RPMI7951 (cell line): ENCODE measurements at places on chromosomes 2 and 18. TPM values are rescaled to one million over a fixed set of nuclear protein-coding genes. Genes with fewer than 3 reads are reported as not detected.

GRCh38 chr18:25701821-25702220, 349.9 kb upstream of the ZNF521 start:
- DNase-seq = no peak

The MYO1B gene
- total RNA-seq = 173 and 185 TPM in 2 replicates

DNA sequence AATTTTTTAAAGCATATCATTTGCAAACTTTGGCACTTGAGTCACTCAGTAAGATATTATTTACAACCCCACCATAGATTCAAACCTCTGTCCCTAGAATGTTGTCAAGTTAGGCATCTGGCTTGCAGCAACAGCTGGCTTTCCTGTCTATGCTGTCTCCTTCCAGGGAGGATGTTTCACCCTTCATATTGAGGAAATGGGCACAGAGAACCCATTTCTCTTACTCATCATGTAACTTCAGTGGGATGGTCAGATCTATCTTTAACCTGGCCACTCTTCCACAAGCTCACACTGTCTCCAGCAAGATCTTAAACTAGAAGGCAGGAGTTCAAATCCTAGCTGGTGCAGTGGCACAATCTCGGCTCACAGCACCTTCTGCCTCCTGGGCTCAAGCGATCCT, 15.8 kb downstream of the LCT start:
- DNase-seq = no peak

GRCh38 chr2:234204480-234204879, 154.0 kb downstream of the SPP2 start:
- DNase-seq = no peak

DNA sequence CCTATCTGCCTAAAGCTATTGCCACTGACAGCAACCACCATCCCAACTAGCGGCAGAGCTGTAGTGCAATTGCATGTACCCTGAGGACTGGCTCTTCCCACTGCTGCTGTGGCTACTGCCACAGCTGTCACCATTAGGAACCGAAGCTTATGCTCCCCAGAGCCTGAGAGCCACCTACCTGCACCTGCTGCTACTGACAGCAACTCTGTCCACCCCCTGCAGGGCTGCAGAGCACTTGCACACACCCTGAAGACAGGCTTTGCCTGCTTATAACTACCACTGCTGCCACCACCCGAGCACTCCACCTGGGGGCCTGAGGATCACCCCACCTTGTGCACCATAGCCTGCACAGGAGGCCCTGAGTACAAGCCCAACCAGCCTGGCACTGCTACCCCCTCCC, 217.6 kb upstream of the FOSL2 start:
- DNase-seq = no peak

DNA sequence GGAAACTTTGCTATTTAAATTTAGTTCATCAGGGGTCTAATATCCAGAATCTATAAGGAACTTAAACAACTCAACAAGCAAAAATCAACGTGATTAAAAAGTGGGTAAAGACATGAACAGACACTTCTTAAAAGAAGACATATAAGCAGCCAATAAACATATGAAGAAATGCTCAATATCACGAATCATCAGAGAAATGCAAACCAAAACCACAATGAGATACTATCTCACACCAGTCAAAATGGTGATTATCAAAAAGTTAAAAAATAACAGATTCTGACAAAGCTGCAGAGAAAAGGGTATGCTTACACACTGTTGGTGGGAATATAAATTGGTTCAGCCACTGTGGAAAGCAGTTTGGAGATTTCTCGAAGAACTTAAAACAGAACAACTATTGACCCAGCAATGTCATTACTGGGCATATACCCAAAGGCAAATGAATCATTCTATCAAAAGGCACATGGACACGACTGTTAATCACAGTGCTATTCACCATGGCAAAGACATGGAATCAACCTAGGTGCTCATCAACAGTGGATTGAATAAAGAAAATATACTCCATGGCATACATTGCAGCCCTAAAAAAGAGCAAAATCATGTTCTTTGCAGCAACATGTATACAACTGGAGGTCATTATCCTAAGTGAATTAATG, 189.9 kb downstream of the SLC4A10 start:
- peak; percentile 6 for DNase-seq

The LYG1 gene
- 0.49 and 2.4 TPM in 2 replicates for total RNA-seq

The CXCR1 gene
- total RNA-seq = not detected in 2 replicates

The DNAJC27 gene
- total RNA-seq = 4.2 and 5.6 TPM in 2 replicates

The DCAF17 gene
- total RNA-seq = 16.1 and 16.6 TPM in 2 replicates

- peak; percentile 46 for DNase-seq
Observed at GRCh38 chr2:28291811-28292440, 100.7 kb upstream of the FOSL2 start.

- DNase-seq = no peak
Observed at GRCh38 chr2:11680182-11680900, 10.3 kb upstream of the NTSR2 start.

DNA sequence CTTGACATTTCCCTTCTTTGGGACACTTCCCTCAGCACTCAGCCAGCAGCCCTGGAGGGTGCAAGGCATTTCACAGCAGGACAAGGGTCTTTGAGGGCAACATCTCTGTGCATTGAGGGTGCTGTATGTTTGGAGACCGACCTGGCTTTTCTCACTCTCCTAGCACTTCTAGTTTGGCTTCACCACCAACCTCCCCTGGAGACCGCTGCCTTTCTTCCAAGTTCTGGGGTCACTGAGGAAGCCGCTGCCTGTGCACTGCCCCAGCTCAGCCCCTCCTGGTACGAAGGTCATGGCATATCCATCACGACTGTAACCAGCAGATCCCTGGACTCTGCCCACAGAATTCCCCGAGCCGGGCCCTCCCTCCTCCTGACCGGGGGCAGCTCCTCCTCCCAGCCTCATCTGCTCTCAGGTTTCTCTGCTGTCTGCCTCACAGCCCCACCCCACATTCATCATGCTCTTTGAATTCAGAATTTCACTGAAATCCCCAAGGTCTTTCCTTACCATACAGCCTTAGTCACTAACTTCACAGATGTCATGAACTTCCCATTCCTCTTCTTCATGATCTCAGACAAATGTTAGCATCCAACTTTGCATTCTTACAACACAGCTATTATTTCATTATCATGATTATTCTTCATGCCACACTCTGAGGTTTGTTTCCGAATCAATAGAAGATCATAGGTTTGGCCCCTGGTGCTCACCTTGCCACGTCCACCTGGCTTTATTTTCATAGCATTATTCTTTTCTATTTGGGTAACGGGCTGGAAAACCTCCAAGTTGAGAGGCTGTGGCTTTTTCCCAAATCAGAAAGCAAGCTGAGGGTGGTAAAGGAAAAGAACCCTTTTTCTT, 113.0 kb upstream of the COPS8 start:
- DNase-seq = peak; percentile 58

GRCh38 chr18:58110398-58110797, 66.4 kb downstream of the NEDD4L start:
- DNase-seq = no peak

DNA sequence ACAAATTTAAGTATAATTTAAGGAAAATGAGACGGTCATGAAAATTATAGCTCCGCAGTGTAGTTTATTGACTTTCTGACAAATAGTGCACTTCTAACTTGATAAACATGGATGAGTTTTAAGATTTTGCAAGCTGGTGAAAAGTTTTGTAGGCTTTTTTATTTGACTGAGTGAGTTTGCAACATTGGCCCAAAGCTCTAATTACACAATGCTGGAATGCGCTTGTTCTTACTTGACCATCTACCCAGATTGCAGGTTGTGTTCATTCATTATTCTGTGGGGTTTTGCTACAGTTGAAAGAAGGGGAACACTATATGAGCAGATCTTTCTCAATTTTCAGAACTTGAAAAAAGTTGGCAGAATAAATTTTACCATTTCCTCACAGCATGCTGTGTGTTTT, 13.5 kb downstream of the SPOPL start:
- DNase-seq = no peak

DNA sequence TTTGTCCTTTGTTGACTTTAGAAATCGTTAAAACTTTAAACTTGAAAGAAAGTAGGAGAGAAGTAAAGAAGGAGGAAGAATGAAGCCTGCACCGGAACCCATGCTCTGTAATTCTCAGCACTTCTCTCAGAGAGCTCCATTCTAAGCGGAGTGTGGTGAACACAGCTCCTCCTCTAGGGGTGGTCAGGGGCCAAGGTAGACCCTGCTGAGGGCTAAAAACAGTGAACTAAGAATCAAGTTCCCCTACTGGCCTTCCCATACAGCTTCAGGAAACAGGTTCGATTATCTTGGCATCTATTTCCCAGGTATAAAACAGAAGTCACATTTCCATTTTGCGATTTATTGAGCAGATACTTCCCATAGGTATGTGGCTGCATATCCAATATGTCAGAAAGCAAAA, 92.7 kb upstream of the ASAP2 start:
- no peak for DNase-seq

The FTCDNL1 gene
- 3.0 and 3.1 TPM in 2 replicates for total RNA-seq

- DNase-seq = no peak
Observed at GRCh38 chr2:126510356-126510755, 145.6 kb upstream of the GYPC start.

- peak; percentile 54 for DNase-seq
Observed at GRCh38 chr2:229032608-229033234, 238.4 kb downstream of the PID1 start.

The NAT8 gene
- total RNA-seq = not detected in 2 replicates

The CFAP65 gene
- 0.10 and 0.12 TPM in 2 replicates for total RNA-seq

DNA sequence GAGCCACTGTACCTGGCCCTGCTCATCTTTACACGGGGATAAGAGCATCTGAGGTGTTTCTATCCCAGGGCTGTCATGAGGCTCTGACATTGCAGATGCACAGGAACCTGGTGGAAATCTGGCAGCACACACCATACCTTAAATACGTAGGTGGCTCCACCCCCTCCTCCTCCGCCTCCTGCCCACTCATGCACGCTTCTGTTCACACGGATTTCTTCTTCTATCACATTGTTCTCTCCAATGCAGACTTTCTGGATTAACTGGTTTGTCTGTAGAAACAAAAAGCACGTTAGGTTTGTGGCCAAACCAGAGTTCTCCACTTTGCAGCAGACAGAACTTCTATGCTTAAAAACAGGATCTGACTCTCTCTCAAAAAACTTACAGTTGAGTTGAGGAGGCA, 118.2 kb downstream of the CLIP4 start:
- no peak for DNase-seq

- peak; percentile 43 for DNase-seq
Observed at GRCh38 chr2:217902379-217903141, 100.2 kb downstream of the TNS1 start.

The OBSL1 gene
- total RNA-seq = 41.5 and 42.8 TPM in 2 replicates

DNA sequence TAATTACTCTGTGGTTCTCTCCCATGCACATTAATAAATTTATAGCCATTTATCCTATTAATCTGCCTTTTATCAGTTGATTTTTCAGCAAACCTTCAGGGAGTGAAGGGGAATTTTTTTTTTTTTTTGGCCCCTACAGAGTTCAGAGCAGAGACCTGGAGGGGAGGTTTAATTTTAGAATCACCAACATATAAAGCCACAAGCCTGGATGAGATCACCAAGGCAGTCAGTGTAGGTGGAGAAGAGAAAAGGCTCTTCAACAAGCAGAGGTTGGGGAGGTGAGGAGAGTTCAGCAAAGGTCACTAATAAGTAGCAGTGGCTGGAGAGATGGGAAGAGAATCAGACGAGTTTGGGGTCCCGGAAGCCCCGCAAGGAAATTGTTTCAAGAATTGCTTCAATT, 48.4 kb upstream of the SPTBN1 start:
- DNase-seq = no peak

- no peak for DNase-seq
Observed at GRCh38 chr2:168732506-168732905, 69.9 kb upstream of the NOSTRIN start.

DNA sequence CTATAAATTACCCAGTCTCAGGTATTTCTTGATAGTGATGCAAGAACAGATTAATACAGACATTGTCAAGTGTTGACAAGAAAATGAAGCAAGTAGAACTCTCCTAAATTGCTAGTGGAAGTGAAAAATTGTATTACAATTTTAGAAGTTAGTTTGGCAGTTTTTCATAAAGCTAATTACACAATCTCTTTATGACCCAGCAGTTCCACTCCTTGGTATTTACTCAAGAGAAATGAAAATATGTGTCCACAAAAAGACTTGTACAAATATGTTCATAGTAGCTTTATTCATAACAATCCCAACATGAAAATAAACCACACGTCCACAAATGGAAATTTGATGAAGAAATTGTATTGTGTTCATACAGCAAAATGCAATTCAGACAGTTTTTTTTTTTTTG, 49.4 kb downstream of the PDE1A start:
- no peak for DNase-seq

DNA sequence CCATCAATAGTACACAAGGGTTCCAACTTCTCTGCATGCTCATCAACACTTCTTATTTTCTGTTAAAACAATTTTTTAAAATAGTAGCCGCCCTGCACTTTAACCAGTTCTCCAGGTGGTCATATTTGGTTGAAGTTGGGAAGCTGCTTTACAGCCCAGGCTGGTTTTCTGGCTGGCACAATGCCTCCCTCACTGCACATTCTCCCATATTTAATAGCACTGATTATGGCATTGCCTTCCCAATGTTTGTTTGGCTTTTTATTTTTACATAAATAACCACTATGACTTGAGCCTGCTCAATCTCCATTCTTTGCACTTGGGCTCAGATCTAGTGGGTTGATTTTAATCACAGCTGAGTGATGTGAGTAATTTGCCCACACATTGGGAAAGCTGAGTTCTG, 111.9 kb upstream of the MAP4K3 start:
- DNase-seq = no peak

DNA sequence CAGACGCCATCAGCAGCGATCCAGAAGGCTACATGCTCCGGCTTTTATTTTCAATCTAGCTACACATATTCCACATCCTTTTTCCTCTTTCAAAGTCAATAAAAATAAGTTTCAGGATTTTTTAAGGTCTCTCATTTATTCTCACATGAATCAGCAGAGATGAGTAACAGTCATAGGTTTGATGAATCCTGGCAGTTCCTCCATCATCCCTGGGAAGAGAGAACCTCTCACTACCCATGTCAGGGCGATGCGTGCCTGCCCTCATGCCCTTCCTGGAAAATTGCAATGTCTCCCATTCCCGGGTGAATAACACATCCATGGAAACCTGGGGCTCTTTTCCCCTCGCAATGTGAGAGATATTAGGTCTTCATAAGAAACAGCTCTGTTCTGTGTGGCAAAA, 301.1 kb upstream of the SMIM21 start:
- DNase-seq = no peak
